ENCODE measurements at places on chromosomes 7 and 10. TPM values are rescaled to one million over a fixed set of nuclear protein-coding genes. Genes with fewer than 3 reads are reported as not detected.

CRHR2 gene
- polyA plus RNA-seq, result not detected

DNA sequence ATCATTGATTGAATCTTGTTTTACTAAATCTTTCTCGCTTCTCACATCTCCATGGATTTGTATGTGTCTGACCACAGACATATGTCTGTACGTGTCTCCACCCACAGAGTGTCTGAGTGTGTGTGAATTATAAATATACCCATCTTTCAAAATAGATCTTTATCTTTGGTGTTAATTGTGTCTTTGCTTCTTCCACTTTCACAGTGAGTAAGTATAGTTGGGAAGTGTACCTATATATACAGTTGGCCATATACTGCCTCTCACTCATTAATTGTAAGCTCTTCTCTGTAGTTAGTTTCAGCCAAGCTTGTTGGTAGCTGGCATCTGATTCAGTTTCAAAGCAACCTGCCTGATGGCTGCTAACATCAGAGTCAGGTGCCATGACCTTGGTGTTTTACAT is 18.4 kb downstream of the EEPD1 start:
- no peak for DNase-seq

- peak; percentile 45 for DNase-seq
Measured at GRCh38 chr10:79374312-79375191, 27.3 kb downstream of the PPIF start.

DNA sequence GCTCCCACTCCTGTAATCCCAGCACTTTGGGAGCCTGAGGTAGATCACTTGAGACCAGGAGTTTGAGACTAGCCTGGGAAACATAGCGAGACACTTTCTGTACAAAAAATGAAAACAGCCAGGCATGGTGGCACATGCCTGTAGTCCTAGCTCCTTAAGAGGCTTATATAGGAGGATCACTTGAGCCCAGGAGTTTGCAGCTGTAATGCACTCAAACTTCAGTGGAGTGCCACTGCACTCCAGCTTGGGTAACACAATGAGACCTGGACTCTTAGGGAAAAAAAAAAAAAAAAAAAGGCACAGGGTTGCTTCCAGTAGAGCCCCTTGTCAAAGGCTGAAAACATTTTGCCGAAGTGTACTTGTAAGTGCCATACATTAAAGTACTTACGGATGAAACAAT is 195.3 kb downstream of the PHTF2 start:
- no peak for DNase-seq

GAD2 gene
- polyA plus RNA-seq, result not detected

GRCh38 chr7:54878339-54878738 is 119.3 kb upstream of the SEC61G start:
- no peak for DNase-seq

DNA sequence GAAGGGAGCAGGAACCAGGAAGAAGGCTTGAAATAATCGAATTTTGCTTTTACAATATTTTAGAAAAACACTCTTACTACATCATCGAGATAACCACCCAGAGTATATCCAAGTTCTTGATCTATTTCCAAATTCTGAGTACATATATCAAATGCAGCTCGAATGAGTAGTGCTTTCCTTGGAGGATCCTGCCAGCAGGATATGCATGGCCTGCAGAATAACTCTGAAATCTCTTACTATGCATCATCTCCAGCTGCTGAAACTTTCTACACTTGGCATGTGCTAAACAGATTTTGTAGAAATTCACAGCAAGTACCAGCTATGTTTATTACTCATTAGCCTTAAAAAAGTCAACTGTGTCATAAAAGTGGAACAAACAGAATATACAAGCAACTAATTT is 44.0 kb upstream of the ANK3 start:
- peak; percentile 55 for DNase-seq

DNA sequence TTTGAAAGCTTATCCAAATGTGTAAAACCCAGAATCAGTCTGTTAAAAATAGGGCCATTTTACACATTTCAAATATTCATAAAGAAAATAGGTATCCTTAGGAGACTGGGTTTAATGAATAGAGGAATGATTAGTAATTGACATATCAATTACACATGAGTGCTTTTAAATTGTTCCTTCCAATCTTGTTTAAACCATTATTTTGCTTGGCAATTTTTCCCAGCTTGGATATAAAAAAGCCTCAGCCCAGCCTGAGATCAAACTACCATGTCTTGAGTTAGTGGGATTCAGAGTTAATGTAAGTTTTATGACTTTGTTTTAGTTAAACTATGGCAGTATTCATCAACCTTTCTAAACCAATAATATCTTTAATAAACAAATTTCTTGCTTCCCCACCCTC is 28.3 kb downstream of the PARP12 start:
- DNase-seq, result no peak

- no peak for DNase-seq
Measured at GRCh38 chr10:101972761-101973160, 83.2 kb downstream of the ARMH3 start.

DNA sequence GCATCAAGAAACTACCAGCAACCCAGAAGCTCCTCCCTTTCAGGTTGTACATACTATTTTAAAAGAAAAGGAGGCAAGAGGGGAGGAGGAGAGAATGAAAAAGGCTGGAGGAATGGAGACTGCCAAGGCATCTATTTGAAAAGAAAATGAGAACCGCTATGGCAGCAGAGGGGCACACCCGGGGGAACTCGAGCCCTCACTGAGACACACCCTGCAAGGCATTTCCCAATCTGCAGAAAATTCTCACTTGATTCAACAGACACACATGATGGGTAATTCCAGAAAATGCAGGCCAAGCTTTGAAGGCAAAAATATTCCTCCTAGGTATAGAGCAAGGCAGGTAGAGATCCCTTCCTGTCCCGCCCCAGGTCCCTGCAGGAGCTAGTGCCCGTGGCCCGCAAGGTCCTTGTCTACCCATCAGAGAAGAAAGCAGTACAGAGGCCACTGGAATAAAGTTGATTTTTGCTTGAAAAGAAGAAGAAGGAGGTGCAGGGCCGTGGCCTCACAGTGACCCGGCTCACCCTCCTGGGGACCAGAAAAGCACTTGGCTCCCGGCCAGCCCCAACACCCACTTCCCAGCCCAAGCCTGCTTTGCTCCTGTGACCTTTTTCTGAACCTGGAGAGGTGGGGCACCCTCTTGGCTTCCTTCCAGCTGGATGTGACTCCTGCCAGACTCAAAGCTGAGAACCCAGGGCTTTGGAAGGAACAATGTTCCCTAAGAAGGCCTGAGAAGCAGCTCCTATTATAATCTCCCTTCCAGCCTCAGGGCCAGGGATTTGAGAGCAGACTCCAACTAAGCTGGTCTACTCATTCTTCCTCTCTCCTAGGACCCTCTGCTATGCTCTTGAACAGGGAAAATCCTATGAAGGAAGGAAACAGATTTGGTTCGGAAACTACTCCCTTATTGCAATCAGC is 6.2 kb upstream of the PIK3CG start:
- DNase-seq, result no peak

DNA sequence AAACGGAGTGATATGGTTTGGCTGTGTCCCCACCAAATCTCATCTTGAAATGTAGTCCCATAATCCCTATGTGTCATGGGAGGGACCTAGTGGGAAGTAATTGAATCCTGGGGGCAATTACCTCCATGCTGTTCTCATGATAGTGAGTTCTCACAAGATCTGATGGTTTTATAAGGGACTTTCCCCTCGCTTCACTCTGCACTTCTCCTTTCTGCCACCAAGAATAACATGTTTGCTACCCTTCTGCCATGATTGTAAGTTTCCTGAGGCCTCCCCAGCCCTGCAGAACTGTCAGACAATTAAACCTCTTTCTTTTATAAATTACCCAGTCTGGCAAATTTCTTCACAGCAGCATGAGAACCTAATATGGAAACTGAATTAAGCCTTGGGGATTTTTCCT is 19.1 kb downstream of the FAM3C start:
- DNase-seq, result no peak

NUDT5 gene
- polyA plus RNA-seq, result 121 TPM

- DNase-seq, result no peak
Measured at GRCh38 chr10:57830877-57831560, 436.7 kb downstream of the IPMK start.

DNA sequence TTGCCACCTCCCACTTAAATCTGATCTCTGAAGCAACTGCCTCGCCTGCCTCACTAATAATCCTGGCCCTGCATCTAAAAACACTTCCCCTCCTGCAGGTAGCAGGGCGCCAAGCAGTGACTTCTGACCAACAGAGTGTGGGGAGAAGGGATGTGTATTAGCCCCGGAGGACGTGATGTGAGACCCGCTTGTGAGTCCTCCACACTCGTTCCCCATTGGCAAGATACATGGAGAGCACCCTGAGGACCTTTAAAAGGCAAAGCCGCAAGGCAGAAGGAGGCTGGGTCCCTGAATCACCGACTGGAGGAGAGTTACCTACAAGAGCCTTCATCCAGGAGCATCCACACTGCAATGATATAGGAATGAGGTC is 6.1 kb upstream of the PILRA start:
- DNase-seq, result no peak

DNA sequence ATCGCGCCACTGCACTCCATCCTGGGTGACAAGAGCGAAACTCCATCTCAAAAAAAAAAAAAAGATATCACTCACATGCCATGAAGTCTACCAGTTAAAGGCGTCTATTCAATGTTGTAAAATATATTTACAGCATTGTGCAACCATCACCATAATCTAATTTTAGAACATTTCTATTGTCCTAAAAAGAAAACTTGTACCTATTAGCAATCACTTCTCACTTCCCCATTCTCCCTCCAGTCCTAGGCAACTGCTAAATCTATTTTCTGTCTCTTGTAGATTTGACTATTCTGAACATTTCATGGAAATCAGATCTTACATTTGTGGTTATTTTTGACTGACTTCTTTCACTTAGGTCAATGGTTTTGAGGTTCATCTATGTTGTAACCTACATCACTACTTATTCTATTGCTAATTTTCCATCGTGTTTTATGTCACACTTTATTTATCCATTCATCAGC is 25.2 kb upstream of the OTUD1 start:
- no peak for DNase-seq

DNA sequence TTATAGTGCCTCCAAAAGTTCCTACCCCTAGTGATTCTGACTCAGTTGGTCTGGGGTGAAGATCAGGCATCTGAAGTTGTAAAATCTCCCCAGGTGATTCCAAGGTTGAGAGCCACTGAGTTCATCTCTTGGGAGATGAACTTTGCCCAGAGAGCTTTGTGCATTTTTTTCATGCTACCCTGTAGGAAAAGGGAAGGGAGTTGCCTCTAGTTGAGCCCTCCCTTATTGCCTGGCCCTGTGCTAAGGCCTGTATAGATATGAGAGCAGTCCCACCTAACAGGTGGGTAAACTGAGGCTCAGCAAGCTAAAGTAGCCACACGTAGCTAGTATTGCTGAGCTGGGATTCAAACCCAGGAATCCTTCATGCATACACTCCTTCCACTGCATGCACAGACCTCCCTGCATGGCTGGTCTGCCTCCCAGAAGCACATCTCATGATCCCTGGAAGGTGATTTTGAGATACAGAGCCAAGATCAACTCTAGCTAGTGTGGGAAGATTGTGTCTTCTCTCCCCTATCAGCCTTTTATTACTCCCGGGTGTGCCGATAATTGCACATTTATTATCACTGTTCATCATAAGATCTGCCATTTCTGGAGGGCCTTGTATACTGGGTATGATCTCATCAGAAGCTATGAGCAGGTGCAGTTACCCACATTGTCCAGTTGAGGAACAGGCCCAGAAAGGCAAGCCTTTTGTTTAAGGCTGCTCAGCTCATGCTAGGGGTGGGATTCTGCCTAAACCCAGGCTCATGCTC is 47.0 kb downstream of the TBATA start:
- DNase-seq, result no peak

DNA sequence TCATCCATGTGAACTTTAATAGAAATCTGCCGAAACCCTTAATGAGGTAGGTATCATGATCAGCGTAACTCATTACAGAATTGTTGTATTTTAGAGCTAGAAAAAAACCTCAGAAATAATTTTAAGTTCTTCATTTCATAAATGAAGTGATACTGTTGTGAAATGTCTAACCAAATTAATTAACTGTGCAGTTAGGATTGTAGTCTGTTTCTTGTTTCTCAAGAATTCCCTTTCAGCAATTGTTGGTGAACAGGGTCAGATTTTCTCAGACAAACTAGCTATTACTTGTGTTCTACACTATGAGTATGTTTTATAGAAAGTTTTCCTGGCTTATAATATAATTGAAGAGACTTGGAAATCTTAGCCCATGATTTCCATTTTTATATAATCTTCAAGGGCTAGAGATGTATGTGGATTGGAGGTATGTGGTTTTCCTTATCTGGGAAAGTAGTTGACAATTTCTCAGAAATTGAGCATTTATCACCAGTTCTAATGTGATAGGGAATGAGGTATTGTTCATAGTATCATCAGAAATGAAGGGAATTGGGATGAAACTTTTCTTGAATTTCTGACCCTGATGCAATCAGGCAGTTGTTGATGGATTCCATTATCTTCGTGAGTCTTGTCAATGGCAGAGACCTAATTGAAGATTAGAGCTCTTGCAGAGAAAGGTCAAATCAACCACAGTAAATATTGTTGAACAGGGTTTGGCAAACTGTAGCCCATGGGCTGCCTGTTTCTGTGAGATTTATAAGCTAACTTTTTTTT is 55.0 kb downstream of the ST7 start:
- DNase-seq, result no peak

DNA sequence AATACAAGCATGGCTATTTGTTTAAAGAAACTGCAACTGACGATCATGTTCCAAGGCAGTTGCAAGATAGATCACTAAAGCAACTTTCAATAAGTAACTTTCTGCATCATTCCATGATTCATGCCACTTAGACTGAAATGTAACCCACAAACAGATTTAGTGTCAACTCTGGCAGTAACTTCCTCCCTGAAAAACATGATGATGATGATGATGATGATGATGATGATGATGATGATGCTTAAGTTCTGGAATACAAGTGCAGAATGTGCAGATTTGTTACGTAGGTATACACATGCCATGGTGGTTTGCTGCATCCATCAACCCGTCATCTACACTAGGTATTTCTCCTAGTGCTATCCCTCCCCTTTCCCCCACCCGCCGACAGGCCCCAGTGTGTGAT is 754.7 kb downstream of the INHBA start:
- DNase-seq, result no peak

GRCh38 chr7:39434012-39434411 is 132.2 kb upstream of the YAE1 start:
- DNase-seq, result no peak

GRCh38 chr10:44856696-44857095 is 54.4 kb upstream of the TMEM72 start:
- no peak for DNase-seq

DNA sequence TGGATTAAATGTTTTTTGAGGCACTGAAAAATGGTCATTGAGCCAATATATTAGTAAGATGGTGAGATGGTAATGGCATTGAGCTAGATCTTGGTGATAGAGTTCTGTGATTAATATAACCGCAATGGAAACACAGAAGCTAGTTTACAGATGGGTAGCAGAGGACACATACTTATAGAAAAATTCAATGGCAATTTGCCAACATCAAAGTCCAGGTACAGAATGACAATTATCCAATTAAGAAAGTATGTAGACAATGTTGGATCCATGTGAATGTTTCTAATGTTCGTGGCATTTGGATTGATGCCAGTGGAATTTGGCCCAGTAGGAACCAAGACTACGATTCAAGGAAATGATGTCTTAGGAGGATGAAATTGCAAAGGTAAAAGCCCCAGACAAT is 187.8 kb downstream of the GNAT3 start:
- DNase-seq, result no peak
